ENCODE measurements at places on chromosomes 12 and 14.

DNA sequence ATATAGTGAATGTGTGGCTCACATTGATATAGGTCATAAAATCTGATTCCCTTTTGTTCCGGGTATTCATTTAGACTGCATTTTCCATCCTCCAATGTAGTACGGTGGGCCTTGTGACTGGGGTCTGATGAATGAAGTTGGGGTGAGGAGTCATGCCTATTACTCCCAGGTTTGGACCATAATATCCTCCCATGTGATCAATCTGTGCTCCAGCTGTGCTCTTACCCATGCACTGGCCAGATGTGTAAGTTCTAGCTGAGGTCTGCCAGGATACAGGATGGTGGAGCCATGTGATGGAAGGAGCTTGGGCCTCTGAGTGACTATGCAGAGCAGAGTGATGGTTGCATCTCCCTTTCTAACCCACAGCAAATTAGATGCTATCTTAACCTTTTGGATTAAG, 1034.0 kb upstream of the TMEM132C start:
- no peak for DNase-seq

GRCh38 chr12:694734-695503, 31.7 kb upstream of the NINJ2 start:
- no peak for DNase-seq

DNA sequence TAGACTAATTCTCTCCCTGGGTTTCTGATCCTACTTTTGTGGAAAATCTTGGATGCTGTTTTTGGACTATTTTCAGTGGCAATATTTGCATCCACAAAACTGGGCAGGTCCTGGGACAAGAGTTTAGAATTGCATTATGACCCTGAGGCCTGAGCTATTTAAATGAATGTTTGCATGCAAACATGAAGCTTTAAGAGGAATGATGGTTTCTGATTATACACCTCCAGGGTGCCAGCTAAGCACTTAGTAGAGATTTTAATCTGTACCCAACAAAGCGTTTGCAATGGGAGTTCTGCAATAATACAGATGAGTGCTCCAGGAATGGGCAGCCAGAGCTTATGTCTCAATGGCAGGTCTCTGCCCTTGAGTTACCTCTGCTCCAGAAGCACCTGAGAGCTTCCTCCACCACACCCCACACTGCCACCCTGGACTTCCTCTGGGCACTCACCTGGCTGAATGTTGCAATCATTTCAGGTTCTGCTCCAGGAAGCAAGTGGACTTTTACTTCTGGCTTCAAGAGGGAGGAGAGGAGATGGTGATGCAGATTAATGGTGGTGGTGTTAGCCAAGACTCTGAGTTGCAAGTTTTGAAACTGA, 6.0 kb upstream of the SPTLC2 start:
- no peak for DNase-seq

GRCh38 chr14:36021030-36021422, 155.5 kb downstream of the PTCSC3 start:
- no peak for DNase-seq

- DNase-seq, result no peak
Measured at GRCh38 chr12:82937151-82937550, 250.4 kb downstream of the TMTC2 start.

DNA sequence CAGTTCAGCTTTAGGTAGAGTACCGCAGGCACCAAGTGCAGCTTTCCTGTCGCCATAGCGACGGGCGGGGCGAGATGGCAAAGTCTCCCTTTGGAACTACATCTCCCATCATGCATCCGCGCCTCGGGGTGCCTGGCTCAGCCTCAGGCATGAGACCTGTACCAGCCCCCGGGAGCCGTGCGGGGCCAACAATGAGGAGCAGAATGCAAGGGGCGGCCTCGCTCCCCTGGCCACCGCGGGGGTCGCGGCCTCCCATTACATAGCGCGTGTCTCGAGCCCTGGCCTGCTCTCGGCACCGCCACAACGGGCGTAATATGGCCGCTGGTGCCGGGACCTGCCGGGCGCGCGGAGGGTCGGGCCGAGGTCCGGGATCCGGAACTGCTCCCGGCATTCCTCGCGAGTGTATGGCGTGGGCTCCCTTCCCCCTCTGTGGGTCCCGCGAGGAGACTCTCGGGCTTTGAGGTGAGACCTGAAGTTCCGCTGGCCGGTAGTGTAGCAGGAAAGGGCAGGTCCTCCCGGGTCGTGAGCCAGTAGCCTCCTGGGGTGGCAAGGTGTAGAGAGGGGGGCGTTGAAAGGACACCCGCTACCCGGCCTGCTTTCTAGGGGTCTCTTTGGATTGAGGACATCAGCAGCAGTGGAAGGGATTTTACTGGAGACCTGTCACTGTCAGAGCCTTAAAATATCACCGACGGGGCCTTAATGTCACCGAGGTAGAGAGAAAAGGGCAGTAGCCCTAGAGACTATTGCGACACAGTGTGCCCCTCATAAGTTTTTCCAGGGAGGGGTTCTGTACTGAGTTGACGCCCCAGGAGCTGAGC, at the start of gene THTPA:
Gene THTPA, plus strand, starts transcription at position 390 of the 818 bp plus-strand sequence. CDS start 487 bp downstream, outside the sequence.
- DNase-seq, result peak; percentile 98

DNA sequence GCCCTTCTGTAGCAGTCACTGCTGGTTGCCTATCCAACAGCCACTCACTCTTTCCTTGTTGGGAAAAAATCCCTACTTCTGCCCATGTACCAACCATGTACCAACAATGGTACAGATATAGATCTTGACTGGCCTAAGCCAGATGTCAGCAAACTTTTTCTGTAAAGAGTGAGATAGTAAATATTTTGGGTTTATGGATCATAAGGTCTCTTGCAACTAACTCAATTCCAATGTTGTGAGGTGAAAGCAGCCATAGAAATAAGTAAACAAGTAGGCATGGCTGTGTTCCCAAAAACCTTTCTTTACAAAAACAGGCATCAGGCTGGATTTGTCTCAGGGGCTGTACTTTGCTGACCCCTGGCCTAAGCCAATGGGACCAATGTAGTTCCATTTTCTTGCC, 73.5 kb downstream of the ARMH4 start:
- DNase-seq, result no peak

GRCh38 chr12:92908108-92908507, 21.0 kb downstream of the EEA1 start:
- DNase-seq, result no peak

- no peak for DNase-seq
Measured at GRCh38 chr14:54325766-54326165, 71.0 kb upstream of the CDKN3 start.

GRCh38 chr12:70267550-70267949, 24.3 kb downstream of the CNOT2 start:
- no peak for DNase-seq

DNA sequence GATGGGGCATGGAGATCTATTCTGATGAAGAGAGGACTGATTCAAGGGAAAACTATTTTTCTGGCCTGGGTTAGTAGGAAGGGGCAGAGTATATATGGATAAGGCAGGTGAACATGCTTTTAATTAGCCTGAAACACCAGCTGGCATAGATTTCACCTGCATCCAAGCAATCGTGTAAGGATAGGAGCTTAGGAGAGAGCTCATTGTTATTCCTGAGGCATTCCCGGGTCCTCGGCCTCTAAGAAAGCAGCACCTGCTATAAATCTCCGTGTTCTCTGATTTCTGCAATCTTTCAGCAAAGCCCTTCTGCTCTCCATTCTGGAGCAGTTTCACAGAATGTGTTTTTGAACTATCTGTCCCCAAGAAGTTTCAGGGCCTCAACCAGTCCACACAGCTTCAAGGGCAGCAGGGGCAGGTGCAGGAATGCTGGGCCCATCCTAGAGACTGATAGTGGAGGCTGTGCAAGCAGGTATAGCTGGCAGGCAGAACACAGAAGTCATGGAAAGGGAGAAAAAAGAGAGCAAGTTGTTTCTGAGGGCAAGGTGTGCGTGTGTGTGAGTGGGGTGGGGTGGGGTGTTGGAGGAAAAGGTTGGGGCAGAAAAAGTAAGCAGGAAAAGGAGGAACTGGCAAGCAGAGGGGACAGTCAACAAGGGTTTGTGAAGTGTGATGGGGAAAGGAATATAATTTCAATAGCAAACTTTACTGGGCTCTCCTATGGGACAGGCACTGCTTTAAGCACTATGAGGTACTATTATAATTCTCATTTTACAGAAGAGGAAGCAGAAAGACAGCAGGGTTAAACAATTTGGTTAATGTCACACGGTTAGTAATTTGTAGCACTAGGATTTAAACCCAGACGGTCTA, 203.7 kb upstream of the SSTR1 start:
- no peak for DNase-seq

- DNase-seq, result no peak
Measured at GRCh38 chr12:113214895-113215400, 6.3 kb upstream of the TPCN1 start.

DNA sequence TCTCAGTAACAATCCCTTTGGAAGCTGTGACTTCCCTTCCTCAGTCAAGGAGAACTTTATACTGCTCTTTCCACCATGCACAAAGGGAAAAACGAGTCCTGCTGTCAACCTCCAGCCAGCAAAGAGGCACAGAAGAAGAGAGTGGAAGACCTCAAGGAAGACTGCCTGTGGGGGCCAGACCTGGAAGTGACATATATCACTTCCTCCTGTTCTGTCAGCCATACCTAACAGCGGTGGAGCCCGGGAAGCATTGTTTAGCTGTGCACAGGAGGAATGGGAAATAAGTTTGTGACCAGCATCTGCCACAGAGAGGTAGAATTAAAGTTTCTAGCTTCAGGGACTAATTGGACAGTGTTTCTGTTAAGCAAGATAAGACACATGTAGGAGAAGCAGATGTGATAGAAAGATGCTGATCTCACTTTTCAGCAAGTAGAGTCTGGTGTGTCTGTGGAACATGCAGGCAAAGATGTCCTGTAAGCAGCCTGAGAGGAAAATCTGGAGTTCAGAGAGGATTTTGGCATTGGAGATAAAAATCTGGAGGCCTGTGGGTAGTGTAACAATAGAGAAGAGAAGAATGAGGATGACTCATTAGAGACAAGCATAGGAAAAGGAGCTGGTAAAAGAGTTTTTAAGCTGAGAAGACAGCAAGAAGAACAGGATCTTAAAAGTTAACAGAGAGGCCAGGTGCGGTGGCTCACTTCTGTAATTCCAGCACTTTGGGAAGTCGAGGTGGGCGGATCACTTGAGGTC, 141.6 kb upstream of the CPSF6 start:
- DNase-seq, result no peak

- DNase-seq, result no peak
Measured at GRCh38 chr12:125387206-125387605, 322.0 kb downstream of the AACS start.

DNA sequence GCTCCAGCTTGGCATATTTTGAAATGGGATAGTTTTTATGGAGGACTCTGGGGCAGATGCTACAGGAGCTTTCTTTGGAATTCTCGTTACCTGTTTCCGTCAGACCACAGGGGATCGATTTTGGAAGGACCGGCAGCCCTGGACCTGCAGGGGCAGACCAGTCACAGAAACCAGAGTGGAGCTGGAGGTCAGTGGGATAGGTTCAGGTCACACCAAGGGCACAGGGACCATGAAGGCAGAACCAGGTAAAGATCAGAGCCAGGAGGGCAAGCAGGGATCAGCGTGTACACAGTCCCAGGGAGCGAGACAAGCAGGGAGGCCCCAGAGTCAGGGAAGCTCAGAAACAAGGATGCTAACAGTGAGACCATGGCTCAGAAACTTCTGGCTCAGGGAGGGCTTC, 45.5 kb downstream of the TSPAN11 start:
- DNase-seq, result no peak

DNA sequence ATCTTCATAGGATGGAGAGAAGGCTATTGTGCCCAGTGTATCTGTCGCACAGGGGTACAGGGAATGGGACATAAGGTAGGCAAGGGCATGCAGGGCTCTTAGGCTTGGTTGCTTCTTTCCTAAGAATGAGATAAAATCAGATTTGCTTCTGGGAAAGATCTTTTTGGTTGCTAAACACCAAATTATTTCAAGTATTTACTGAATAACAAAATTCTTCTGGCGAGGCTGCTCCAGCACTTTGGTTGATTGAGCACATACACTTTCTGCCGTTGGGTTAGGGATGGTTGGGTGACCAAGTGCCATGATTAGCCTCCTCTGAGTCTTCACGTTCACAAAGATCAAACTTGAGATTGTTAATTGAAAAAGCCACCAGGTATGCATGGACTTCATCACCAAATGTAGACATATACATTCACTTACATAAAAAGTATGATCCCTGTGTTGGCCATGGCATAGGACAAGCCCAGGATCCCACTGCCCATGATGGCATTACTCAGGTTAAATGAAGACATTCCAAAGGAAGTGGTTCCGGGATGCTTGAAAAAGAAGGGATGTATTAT, 38.2 kb downstream of the SLC38A4 start:
- no peak for DNase-seq

GRCh38 chr12:105933671-105934665, 204.8 kb downstream of the NUAK1 start:
- DNase-seq, result no peak

- DNase-seq, result peak; percentile 46
Measured at GRCh38 chr12:49776413-49776812, 35.1 kb downstream of the TMBIM6 start.

GRCh38 chr14:60061371-60061770, 30.4 kb upstream of the PCNX4 start:
- DNase-seq, result no peak

- DNase-seq, result peak; percentile 73
Measured at GRCh38 chr12:120496413-120497340, 764 bp downstream of the DYNLL1 start.

- no peak for DNase-seq
Measured at GRCh38 chr12:86659985-86660384, 403.8 kb upstream of the MGAT4C start.

DNA sequence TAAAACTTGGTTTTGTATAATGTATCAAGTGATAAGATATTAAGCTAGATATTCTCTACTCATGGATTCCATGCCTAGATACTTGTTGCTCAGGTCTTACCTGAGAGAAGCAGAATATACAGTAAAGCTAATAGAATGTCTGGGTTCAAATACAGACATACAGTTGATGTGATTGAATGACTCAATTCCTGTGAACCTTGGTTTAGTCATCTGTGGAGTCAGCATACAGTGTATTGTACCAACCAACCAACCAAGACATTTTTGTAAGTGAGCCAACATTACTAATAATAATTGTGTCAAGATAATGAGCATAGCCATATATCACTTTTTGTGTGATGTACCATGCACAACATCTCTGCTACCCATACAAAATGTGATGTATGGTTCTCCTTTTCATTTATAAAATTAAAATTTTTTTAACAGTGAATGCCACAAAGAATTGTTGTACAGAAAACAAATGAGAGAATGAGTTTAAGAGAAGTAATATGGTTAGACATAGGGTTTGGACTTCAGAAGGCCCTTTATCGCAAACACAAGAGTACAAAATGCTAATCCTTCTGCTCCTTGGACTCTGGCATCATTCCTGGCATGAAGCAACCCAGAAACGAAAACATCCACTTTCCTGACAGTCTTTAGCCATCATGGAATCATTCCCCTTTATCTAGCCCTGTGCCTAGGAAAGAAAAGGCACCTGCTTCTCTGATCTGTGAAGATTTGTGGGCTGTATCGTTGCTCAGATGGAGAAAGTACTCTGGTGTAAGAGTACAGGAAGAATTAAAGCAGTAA, 977.2 kb upstream of the USP15 start:
- no peak for DNase-seq

DNA sequence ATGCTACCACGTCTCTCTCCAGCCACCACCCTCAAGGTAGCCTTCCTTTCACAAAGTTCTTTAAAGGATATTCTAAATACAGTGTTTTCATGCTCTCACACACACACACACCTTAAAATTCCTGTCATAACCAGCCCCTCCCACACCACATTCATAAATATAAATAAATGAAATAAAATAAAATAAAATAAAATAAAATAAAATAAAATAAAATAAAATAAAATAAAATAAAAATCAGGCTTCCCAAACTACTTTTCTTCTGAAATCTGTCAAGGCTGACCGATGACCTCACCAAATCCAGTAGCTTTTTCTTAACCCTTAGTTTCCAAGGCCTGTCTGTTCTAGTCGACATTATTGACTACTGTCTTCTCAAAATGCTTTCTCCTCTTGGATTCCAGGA, 378.4 kb downstream of the SEC23A start:
- no peak for DNase-seq

All from right kidney (tissue), 9 donors.